Fibroblast of mammary gland (primary cell): ENCODE measurements at places on chromosomes 4 and X.

DNA sequence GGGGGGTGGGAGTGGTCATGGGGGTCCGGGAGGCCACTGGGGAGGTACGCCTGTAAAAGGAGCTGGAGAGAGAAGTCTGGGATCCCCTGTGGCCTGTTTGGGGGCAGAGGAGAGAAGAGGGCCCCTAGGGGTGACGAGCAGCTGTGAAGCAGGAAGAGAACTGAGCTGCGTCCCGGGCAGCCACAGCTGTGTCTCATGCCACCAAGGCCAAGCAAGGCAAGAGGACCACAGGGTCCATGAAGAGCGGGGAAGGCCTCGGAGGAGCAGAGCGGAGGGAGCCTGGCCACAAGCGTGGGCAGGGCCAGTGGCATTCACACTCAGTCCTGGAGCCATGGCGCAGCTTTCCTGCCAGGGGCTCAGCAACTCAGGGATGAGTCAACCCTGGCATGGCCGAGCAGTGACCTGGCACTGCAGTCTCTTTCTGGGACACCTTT, 13.6 kb upstream of the NAT8L start:
- DNase-seq = no peak

DNA sequence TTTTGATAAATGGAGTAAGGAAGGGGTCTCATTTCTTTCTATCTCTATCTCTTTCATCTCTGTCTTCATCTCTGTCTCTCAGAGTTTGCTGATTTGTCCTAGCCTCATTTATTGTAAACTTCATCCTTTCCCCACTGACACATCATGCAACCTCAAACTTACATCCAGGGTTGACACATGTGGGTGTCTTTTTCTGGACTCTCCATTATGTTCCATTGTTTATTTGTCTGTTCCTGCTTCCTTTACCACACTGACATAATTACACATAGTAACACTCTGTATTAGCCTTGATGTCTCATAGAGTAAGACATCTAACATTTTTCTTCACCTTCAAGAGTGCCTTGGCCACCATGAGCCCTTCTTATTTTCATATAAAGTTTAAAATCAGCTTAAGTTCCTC, 8.1 kb upstream of the SRD5A3 start:
- no peak for DNase-seq

GRCh38 chrX:152024710-152025109, 50.2 kb upstream of the GABRE start:
- DNase-seq = no peak

DNA sequence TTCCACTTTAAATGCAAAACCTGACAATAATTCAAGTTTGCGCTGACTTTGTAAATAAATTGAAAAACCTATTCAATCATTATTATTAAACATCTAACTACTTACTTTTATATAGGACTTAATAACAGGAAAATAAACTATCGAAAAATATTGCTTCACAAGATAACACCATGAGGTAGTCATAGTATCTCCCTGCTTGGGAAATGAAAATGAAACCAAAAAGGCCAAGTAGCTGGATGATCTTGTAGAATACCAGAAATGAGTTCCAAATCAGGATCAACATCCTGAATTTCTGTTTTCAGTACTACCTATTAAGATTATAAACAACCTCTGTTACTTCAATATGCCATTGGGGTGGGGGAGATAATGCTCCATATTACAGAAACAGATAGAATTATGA, 58.9 kb downstream of the CHIC2 start:
- DNase-seq = peak; percentile 51

DNA sequence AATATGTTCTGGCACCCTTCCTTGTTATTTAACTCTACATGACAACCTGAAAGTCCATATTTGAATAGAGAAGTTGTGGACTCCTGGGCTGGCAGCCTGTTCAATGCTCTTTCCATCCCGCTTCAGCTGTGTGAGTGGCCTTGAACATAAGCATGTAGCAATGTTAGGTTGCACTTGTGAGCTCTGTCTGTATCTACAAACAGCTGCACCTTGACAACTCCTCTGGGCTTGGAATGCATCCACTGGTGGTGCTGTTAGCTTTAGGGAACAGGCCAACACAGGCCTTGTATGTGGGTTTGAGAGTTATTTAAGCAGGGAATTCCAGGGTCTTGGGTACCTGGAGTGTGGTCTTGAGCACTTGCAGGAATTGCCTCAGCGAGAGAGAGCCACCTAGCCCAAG, 141.2 kb downstream of the DTHD1 start:
- DNase-seq = no peak

- no peak for DNase-seq
These were observed 187.2 kb downstream of the NPFFR2 start for GRCh38 chr4:72218953-72219352.

- no peak for DNase-seq
These were observed 25.7 kb upstream of the TRPC3 start for GRCh38 chr4:121977251-121978171.

DNA sequence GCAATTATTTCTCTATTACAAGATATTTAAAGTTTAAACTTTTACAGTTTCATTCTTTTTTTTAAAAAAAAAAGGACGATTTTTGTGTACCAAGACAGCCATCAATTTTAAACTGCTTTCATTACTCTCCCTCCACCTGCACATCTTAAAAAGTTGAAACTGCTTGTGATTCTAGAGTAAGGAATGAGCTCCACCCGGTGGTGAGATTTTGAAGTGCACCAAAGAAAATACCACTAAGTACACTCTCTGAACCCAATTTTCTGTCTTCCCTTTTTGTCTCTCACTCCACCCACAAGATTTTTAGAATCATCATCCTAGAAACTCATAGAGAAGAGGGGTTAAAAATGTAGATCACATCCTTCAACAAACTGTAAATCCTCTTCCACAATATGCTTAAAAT, 91.3 kb upstream of the WDR44 start:
- DNase-seq = peak; percentile 60

- no peak for DNase-seq
These were observed 179.1 kb upstream of the MAB21L2 start for GRCh38 chr4:150402871-150403272.
